ENCODE measurements at places on chromosomes 13 and 19. TPM values are rescaled to one million over a fixed set of nuclear protein-coding genes. Genes with fewer than 3 reads are reported as not detected.

- no peak for DNase-seq
Observed at GRCh38 chr19:28456252-28456651, 756.7 kb downstream of the UQCRFS1 start.

DNA sequence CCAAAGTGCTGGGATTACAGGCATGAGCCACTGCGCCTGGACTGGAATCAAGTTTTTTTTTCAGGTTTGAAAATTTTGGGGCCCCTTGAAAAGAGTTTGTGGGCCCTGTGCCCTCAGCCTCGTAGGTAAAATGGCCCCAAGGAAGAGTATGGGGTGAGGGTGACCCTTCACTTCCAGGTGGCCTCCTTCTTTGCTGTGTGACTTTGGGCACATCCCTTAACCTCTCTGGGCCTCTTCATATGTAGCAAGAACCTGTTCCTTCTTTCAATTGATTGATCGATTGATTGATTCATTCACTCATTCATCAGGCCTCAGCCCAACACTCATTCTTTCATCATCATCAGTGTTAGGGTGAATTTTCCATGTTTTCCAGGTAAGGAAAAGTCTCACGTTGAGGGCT, 3.4 kb upstream of the TMEM221 start:
- no peak for DNase-seq

DNA sequence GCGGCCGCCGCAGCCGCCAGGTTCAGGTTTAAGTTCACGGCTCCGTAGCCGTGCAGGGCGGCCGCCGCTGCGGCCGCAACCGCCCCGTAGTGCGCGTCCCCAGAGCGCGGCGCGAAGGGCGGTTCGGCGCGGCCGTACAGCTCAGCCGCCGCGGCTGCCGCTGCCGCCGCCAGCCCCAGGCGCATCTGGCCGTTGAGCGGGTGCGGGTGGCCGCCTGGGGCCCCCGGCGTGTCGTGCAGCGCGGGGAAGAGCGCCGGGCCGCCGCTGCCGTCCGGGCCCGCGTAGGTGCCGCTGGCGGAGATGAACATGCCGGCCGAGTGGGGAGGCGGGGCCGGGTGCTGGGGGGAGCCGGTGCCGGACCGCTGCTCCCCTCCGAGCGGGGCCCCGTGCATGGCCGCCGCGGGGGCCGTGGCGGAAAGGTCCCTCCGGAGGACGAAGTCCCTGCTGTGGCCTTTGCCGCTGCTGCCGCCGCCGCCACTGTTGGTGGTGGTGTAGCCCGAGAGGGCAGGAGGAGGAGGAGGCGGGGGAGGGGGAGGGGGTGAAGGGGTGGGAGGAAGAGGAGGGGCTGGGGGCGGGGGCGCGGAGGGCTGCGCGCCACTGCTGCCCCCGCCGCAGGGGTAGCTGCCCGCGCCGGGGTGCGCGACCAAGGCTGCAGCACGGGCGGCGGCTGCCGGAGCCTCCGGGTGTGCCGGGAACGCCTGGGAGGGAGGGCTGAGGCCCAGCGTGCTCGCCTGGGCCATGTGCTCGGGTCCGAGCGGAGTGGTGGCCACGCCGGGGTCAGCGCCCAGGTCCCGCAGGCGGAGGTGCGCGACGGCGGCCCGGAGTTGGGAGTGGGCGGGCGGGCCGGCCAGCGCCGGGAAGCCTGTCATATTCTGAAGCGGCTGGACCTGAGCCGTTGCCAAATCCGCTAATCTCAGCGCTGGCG, 654 bp downstream of the ZIC5 start:
- DNase-seq: no peak

DNA sequence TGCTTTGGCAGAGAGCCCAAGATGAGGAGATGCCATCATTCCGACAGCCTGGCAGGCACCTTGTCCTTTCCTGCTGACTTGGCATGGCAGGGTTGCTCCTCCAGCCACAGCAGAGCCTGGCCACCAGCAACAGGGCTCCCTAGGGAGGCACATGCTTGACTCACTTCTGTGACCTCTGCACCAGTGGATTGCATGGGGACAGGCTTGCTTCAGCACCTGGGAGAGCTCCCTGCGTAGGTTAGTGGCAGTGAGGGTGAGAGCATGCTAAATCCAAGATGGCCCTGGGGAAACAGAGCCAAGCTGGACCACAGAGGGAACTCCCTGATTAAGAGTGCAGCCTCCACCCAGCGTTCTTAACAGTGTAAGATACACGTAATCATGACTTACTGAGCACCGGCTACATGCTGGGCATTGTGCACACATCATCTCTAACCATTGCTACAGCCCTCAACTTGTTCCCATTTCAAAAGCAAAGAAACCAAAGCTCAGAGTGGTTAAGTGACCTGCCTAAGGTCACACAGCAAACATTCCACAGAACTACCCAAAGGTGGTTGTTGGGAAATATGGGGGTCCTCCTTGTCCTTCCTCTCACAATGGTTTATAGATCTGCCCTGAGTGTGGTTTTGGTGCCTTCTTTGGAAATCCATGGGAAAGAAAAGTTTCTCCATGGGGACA, 116.6 kb upstream of the UQCRFS1 start:
- DNase-seq: no peak

DNA sequence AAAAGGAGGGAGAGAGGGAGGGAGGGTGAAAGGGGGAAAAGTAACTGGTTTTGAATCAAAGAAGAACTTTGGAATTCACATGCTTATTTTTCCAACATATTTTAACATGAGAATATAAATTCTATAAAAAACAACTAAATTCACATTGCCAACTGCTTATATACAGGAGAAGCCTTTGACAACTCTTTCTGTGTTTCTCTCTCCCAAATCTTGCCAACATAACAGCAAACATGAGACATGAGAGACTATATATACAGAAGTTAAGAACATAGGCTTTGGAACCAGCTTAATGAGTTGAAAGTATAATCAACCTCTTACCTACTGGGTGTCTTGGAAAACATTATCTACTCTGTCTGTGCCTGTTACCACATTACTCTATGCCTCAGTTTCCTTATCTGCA, 493.3 kb downstream of the RFC3 start:
- no peak for DNase-seq

DNA sequence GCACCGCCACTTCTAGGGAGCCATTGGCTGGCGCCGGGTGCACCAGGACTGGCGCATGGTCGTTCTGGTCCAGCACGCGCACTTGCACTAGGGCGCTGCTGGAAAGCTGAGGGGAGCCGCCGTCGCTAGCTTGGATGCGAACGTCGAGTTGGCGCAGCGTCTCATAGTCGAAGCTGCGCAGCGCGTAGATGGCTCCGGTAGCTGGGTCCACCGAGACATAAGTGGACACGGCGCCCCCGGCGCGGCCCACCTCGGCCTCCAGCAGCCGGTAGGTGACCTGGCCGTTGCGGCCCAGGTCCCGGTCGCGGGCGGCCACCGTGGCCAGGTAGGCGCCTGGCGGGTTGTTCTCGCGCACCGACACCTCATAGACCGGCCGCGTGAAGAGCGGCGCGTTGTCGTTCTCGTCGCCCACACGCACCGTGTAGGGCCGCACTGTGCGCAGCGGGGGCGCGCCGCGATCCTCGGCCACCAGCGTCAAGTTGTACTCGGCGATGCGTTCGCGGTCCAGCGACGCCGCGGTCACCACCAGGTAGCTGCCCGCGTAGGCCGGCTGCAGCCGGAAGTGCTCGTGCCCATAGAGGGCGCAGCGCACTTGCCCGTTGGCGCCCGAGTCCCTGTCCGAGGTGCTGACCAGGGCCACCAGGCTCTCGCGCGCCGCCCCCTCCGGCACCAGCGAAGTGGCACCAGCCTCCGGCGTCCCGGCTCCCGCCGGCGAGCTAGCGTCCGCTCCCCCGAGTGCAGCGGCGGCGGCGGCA, 1.7 kb downstream of the PCDH8 start:
- DNase-seq: no peak

- no peak for DNase-seq
Observed at GRCh38 chr13:55361141-55361540, 1779.6 kb upstream of the PRR20A start.

DNA sequence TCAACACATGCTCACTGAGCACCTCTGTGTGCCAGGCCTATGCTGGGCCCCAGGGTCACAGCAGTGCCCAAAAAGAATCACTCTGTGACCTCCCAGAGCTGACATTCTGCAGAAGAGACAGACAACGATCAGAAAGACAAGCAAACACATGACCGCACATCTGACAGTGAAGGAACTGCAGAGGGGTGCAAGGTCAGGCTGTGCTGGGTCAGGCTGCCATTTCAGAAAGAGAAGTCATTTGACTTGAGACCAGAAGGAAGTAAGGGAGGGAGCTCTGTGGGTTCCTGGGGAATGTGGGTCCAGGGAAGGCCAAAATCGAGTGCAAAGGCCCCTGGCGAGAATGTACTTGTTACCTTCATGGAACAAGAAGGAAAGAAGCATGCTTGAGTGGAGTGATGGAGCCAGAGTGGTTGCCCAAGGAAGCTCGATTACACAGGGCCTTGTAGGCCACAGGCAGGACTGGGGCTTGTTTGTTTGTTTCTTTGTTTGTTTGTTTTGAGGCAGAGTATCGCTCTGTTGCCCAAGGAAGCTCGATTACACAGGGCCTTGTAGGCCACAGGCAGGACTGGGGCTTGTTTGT, 11.4 kb upstream of the CD22 start:
- DNase-seq: no peak

- DNase-seq: no peak
Observed at GRCh38 chr13:113948034-113948742, 25.7 kb downstream of the C13orf46 start.

DNA sequence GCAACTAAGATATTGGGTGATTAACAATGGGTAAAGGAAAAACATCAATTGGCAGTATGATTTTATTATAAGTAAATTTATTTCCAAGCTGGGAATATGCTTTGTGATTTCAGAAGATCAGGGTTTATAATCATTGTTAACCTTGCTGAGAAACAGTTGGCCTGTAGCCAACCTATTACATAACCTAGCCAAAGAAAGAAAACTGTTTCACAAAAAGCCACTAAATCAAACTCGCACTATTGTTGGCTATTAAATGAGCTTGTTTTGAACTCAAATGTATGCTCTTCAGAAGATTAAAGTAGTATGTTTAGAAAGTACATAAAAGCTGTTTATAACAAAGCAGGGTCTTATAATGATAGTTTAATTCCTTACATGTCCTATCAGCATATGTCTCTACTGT, 151.7 kb downstream of the LHFPL6 start:
- no peak for DNase-seq

GRCh38 chr13:73880365-73880764, 253.8 kb downstream of the KLF12 start:
- DNase-seq: no peak

GRCh38 chr19:46839752-46840497, 10.7 kb downstream of the AP2S1 start:
- no peak for DNase-seq

DNA sequence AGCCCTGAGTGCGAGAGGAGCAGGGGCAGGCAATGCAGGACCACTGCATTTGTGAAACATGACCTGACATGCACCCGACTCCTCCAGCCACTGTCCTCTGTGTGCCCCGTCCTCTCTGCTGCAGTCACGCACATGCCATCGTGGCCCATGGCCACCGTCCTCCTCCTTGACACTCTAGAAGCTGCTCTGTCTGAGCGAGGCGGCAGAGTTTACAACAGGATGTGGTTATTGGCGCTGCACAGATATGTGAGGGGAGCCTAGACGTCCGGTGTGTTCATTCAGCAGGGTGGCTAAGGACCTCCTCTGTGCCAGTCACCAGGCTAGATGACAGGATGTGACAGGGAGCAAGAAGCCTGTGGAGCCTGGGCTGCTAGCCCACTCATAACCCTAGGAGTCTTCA, 277.8 kb downstream of the FOXO1 start:
- no peak for DNase-seq

GRCh38 chr19:39325778-39326665, 5.4 kb upstream of the LRFN1 start:
- DNase-seq: no peak

DNA sequence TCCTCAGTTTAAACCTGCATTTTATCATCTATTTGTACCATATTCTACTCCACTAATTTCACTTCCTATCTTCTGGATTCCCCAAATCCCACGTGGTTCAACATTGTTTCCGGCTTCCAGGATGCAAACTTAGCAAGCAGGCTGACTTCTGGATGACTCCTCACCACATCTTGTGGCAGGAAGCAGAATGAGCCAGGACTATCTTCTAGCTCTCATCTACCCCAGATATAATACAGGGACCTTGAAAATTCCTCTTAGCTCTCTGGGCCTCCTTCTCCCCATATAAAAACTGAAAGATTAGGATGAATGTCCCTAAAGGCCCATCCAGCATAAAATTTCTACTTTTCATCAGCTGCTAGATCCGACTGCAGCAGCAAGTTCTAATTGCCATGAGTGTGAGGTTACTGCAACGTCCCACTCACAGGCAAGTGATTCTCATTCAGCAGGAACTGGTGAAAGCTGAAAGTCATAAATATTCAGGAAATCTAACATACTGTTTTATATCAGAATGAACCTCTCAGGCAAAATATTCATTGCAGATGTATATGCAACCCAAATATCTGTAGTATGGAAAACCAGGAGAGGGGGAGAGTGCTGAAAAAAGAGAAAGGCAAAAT, 93.4 kb downstream of the KCTD12 start:
- peak; percentile 26 for DNase-seq

- no peak for DNase-seq
Observed at GRCh38 chr13:34322014-34322742, 504.2 kb downstream of the RFC3 start.

GRCh38 chr19:38792250-38793111, 3.5 kb downstream of the LGALS7B start:
- no peak for DNase-seq

- no peak for DNase-seq
Observed at GRCh38 chr13:30409886-30410704, 12.2 kb upstream of the UBE2L5 start.

DNA sequence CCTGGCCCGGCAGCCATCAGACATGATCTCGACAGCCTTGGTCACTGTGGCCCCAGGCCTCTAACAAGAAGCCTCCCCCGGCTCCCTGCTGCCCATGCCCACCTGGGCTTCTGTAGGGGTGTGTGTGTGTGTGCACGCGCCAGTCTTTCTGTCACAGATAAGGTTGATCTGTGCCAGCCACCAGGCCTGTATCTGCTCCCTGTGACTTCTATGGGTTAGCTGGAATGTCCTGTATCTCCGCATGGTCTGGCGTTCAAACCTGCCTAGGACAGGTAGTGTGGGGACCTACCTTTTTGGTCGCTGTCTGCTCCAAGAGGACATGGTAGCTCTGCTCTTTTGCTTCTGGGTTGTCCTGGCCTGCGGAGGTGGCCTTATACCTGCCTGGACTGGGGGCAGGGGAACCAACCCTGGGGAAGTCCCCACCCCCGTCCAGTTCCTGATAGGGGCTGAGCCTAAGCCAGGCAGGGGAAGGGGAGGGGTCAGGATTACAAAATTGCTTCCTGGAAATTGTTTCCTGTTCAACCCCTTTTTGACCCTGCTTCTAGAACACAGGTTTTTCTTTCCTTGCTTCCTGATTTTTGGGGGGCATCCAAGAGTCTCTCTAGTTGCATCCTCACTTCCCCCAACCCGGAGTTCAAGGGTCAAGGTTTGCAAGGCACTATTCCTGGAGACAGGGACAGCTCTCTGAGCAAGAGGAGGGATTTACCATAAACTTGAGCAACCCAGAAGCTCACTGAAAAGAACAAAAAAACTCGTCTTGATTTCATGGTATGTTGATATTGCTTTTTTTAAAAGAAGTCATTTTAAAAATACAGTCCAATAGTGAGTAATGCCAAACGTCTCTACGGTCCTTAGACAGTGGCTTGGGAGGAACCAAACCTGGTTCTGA, at the start of gene LRG1:
LRG1 (minus strand) TSS at position 344 of the 889 bp plus-strand sequence; CDS start at position 321, 23 bp downstream.
- DNase-seq: no peak

GRCh38 chr19:10885201-10886169, 14.1 kb downstream of the CARM1 start:
- DNase-seq: no peak

PCDH20 gene
- total RNA-seq: 0.16 TPM

TINCR gene
- total RNA-seq: not detected

C19orf67 gene
- total RNA-seq: not detected

NLRP11 gene
- not detected for total RNA-seq

All from gastrocnemius medialis (tissue), 4 donors.